ENCODE measurements at places on chromosomes 7 and 10. TPM values are rescaled to one million over a fixed set of nuclear protein-coding genes. Genes with fewer than 3 reads are reported as not detected.
A peak's percentile ranks its signal among the peaks of the same experiment; 100 is the strongest.

DNA sequence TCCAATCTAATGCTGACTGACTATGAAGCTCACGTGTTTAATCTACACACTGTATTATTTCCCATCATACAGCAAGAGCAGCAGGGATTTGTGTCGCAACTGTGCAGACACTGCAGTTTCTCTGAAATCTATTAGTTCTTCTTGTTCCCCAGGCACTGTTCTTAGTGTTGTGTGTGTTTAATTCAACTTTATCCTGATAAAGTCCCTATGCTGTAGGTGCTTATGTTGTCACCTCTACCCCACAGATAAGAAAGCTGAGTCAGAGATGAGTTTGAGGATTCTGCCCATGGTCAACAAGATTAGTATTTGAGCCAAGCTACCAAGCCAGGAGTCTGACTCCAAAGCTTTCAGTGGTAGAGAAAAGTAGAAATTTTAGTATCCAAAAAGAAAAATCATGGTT, 22.5 kb upstream of the EPHB6 start:
- no peak for DNase-seq

GRCh38 chr7:135930565-135931461, 46.3 kb downstream of the MTPN start:
- DNase-seq: peak; percentile 3

DNA sequence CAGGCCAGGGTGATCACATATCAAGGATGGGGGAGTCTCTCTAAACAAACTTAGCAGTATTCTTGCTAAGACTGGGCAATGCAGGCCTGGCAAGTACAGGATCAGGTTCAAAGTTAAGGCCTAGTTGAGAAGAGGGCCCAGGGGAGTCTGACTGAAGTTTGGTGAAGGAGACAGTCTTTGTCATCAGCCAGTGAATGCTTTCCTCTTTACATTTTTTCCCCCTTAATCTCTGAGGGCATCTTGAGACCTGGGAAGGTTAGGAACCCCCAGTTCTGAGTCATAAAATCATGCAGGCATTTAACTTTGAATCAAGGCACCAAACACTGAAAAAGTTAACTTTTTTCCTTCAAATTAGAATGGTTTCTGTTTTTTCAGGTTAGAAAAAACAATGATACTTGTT, 311.5 kb downstream of the REEP3 start:
- DNase-seq: no peak

DNA sequence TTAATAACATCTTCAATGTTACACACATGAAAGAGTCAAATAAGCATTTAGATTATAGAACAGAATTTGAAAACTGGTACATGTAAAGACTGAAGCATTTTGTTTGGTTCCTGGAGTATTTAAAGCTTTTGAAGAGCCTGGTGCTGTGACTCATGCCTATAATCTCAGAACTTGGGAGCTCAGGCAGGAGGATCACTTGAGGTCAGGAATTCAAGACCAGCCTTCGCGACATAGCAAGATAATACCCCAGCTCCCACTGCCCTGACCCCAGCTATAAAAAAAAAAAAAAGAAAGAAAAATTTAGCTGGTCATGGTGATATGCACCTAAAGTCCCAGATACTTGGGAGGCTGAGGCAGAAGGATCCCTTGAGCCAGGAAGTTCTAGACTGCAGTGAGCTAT, 87.8 kb downstream of the HDAC9 start:
- peak; percentile 9 for DNase-seq

- no peak for DNase-seq
These were observed 24.1 kb upstream of the ANKRD30A start for GRCh38 chr10:37101261-37101660.

DNA sequence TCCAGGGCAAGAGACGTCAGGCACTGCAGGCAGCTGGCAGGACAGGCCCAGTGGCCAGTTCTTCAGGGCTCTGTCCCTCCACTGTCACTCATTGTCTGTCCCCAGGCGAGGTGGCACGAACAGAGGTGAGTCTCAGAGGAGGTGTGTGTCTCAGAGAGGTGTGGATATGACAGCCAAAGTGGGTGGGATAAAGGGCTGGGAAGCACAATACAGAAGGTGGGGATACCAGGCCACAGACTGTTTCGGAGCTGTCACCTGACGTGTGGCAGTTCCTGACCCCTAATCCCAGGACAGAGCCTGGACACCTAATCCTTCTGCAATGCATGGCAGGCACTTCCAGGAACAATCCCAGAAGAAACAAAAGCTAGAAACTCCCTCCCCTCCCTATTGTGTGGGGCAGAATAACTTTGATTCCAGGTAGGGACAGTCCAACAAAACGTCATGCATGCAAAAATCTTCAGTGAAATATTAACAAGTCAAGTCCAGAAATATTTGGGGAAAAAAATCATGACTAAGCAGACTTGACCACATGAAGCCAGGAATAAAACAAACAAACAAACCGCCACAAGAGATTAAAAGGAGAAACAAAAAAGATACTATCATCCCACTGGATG, 11.6 kb downstream of the KLRG2 start:
- DNase-seq: no peak

- no peak for DNase-seq
These were observed 50.3 kb downstream of the CSTF2T start for GRCh38 chr10:51649064-51649463.

DNA sequence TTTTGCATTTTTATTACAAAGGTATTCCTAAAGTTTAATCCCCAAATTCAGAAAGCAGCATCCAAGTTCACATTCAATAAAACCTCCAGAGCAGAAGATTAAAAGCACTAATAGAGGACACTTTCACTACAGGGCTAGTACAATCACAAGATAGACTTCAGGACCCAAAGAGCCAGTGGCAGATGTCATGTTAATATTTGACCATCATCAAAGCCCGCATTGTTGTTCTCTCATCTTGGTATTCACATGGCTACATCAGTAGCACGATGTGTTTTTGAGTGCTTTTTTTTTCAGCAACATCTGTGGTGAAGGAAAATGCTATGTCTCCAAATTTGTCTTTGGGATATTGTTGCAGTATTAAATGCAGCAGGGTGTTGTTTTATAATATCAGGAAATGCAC, 134.3 kb downstream of the ARL4A start:
- DNase-seq: no peak

DNA sequence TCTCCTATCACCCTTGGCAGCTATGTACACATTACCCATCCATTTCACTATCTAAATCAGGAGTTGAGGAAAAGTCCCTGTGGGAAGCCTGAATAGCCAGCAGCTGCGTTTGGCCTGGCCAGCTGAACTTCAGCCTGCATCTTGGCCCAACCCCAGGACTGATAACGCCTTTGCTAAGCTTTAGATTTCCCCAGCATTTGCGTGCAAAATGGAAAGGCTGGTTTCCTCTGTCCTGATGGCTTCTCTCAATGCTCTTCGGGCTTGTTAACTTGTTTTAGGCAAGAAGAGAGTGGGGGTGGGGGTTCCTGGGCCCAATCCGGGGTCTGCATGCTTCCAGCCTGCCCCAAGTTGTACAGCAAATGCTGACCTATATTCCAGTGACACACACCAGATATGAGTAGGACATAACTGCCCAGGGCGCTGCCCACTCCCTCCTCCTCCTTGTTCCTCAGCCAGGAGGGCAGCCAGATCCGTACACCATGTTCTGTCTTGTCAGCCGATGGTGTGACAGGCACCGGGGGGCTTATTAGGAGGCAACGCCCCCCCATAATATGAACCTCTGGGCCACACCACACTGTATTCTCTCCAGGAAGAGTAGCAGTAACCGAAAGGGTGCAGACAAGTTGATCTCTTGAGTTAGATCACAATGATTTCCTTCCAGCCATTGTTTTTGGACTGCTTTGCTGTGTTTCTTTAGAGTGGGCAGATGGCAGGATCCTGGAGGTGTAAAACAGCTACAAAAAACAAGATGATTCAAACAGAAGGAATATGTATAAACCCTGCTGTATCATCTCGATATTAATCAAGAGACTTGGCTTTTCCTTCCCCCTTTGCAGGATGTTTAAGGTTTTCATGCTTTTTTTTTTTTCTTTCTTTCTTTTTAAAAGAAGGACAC, 339.0 kb downstream of the RNLS start:
- peak; percentile 7 for DNase-seq

DNA sequence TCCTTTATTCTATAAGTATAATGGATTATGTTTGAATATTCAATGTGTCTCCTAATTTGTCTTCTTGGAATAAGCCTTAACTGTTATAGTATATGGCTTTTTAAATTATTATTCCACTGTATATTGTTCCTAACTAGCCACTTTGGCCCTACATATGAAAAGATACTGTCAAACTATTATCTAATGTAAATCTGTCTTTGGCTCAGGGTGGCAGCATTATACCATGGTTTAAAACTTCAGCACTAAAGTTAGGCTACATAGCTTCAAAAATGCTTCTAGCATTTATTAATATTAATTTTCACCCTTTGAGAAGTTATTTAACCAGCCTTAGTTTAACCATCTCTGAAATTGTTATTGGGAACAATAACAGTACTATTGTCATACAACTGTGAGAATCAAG, 543.1 kb upstream of the MBL2 start:
- DNase-seq: no peak

DNA sequence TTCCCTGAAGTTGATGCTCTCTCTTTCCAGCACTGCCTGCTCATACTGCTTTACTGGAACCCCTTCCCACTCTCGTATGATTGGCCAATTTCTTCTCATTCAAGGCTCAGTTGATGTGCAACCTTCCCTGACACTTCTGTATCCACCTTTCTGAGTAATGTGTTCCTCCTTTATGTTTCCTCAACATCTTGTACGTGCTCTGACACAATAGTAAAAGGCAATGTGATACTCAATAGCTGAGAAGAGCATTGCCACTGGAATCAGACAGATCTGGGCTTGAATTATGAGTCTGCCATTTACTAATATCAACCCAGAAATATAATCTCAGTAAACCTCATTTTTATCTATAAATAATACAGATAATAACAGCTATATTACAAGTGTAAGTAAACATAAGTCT, 34.7 kb downstream of the ARL4A start:
- no peak for DNase-seq

GRCh38 chr7:21497072-21497471, 45.8 kb upstream of the DNAH11 start:
- no peak for DNase-seq

- DNase-seq: no peak
These were observed 13.0 kb downstream of the VWA2 start for GRCh38 chr10:114252092-114252491.

- no peak for DNase-seq
These were observed 236.4 kb upstream of the TMEM72 start for GRCh38 chr10:44674536-44675386.

COBL gene
- total RNA-seq: not detected

ZNF485 gene
- total RNA-seq: 1.9 TPM

CALHM1 gene
- total RNA-seq: not detected
